ENCODE measurements at places on chromosomes 12 and 14.

DNA sequence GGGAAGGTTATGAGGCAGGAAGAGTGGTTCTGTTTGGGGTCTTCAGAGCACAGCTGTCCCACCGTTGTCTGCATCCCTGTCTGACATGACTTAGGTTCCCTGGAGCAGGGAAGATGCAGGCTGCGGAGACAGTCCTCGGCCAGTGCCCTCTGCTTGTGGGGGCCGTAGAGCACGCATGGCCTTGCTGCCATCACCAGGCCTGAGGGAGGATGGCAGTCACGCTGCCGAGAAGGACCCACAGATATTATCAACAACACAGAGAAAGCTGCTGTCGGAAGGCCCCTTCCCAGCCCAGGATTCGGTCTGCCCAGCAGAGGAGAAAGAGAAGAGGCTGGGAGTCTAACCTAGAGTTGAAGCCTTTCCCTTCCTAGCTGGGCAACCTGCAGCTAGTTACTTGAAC lies 35.0 kb downstream of the ERH start:
- DNase-seq: no peak

DNA sequence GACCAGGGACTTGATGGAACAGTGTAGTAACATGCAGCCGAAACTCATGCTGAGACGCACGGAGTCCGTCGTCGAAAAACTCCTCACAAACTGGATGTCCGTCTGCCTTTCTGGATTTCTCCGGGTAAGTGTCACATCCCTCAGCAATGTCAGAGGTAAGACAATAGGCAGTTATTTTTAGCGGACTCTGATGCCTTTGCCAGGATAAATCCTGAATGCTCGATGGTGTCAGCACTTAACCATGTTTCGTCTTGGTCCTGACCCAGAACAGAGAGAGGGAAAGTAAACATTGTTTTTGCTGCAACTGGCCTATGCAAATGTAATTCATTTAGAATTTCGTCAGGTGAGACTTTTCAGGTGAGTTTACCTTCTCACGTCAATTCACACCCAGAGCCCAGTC lies 112.3 kb downstream of the PLXNC1 start:
- DNase-seq: no peak

GRCh38 chr12:51913071-51914033 lies 6.0 kb downstream of the ACVRL1 start:
- no peak for DNase-seq

- no peak for DNase-seq
Measured at GRCh38 chr12:13887779-13888388, 93.5 kb downstream of the GRIN2B start.

DNA sequence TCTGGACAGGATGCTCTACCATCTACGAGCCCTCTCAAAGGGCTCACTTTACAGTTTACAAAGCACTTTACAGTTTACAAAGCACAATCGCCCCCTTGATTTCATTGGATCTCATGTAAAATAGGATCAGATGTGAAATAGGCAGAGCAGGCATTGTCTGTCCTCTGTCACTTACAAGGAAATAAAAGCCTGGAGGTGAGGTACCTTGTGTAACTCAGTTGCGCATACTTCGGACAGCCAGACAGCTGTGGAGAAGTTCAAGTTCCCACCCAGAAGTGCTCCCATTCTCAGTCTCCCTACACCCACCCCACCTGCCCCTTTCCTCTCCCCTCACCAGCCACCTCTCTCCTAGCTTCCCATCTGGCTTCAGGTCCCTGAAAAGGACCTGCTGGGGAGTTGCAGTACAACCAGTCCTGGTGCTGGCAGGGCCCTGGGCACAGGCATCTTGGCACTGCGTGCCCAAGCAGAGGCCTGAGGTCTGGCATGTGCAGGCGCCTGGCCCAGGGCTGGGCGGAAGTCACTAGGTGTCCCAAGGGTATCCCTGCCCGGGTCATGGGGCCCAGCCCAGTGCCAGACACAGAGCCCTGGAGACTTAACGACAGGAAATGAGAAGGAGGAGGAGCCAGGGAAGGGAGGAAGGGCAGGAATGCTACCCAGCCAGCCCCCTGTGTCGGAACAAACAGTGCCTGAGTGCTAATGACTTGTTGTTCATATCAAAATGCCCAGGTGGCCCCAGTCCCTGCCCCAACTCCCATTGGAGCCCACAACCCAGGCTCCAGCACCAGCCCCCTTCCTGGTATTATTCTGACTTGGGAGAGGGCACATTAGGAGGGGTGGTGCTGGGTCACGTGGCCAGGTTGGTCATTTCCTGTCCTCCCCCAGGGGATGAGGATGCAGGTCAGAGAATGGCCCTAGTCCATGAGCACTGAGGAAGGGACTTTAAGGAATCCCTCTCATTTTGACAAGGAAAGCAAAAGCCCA lies 5.4 kb downstream of the RAPGEF3 start:
- DNase-seq: no peak

GRCh38 chr12:46259713-46260112 lies 9.1 kb downstream of the SLC38A1 start:
- DNase-seq: no peak

DNA sequence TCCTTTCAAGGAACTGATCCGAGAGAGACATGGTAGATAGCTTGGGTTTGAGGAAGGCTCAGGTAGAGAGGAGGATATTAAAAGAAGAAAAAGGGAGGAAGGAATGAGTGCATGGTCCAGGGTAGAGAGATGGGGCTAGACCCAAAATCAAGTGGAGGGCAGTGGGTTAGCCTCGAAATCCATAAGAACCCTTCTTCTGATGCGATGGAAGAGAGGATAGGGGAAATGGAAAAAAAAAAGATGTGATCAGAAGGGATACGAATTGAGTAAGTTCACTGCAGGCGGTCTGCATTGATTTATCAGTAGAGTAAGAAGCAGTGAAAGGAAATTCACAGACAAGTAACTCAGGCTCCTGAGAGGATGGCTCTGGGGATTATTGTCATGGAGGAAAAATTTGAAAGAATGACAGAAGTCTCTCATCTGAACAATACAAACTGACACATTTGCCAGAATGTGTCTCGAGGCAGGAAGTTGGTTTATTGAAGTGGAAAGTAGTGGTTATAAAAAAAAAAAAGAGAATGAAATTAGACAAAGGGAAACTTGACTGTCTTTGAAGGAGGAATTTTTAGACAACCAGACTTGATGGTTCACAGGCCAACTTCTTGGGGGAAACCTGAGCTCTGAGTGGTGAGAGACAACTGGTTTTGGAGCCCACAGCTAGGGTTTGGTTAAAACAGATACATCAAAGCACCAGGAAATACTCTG lies 10.2 kb downstream of the PPFIBP1 start:
- no peak for DNase-seq

DNA sequence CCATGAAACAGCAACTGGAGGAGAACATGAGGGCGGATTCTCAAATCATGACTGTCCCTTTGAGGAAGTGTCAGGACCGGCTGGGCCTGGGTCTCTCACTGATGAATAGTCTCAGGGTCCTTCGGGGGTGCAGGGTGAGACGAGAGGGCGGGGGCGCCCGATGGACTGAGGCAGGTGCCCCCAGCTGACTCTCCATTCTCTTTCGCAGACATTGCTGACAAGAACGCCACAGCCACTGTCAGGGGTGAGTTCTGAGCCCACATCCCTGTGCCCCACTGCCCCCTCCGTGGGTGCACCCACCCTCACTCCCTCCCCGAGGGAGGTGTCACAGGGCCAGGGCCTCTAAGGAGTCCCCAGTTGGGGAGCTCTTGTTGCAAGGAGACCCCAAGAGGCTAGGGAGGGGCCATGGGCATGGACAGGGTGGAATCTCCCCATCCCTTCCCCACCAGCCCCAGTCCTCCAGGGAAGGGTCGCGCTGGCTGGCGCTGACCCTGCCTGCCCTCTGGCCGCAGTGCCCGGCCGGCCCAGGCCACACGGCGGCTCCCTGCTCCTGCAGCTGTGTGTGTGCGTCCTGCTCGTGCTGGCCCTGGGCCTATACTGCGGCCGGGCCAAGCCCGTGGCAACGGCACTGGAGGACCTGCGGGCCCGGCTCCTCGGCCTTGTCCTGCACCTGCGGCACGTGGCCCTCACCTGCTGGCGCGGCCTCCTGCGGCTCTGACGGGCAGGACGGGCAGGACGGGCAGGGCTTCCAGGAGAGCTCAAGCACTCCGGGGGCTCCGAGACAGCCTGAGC lies 8.7 kb downstream of the C14orf180 start:
- no peak for DNase-seq

Measured in left renal cortex interstitium (tissue), 4 donors.